ENCODE measurements at places on chromosomes 1 and 21. TPM values are rescaled to one million over a fixed set of nuclear protein-coding genes. Genes with fewer than 3 reads are reported as not detected.

DNA sequence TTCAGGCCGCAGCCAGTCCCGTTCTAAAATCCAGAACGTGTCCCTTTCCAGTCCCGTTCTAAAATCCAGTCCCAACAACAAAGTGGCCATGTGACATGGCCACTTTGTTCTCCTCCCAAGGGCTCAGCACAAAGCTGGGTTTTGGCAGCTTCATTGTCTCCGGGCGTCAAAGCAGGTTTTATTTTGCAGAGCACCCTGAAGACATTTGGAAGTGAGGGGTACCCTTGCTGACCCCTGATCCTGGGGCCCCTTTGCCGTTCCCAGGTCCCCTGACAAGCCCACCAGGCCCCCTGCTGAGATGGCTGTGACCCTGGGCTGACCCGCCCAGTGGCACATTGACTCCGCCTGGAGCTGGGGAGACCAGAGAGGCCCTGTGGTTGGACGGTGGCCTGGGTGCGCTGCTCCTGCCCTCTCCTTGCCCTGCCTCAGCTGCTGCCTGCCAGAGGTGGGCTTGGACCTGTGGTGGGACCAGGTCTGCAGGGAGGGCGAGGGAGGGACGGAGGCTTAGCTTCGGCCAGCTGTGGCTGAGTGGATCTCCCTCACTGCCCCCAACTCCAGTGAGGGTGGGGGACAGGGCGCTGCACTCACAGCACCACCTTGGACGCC, 4.3 kb downstream of the PFKL start:
- no peaks in the 10 kb centered on the region for H3K36me3 ChIP-seq
- H3K27ac ChIP-seq, result no peak overlapping the region
- peaks cover 10% of the 10 kb centered on the region for H3K4me1 ChIP-seq
- DNase-seq, result no peak
- H3K4me3 ChIP-seq, result no peak overlapping the region
- H3K27me3 ChIP-seq, result no peaks in the 10 kb centered on the region

Gene ANXA9
- total RNA-seq, result 2.7 TPM

- H3K27ac ChIP-seq, result no peak overlapping the region
- no peaks in the 10 kb centered on the region for H3K27me3 ChIP-seq
- H3K4me3 ChIP-seq, result no peak overlapping the region
- no peaks in the 10 kb centered on the region for H3K36me3 ChIP-seq
- H3K4me1 ChIP-seq, result no peaks in the 10 kb centered on the region
- DNase-seq, result no peak
Observed at GRCh38 chr1:211932231-211932932, 101.8 kb upstream of the LPGAT1 start.

- DNase-seq, result no peak
- H3K27me3 ChIP-seq, result no peaks in the 10 kb centered on the region
- H3K4me1 ChIP-seq, result no peaks in the 10 kb centered on the region
- H3K36me3 ChIP-seq, result no peaks in the 10 kb centered on the region
- H3K4me3 ChIP-seq, result no peak overlapping the region
- H3K27ac ChIP-seq, result no peak overlapping the region
Observed at GRCh38 chr1:225890346-225891228, 1.6 kb upstream of the LEFTY1 start.

GRCh38 chr21:31363720-31364119, 19.7 kb upstream of the TIAM1 start:
- H3K27ac ChIP-seq, result no peak overlapping the region
- H3K4me1 ChIP-seq, result peaks cover 80% of the 10 kb centered on the region
- H3K36me3 ChIP-seq, result no peaks in the 10 kb centered on the region
- no peak overlapping the region for H3K4me3 ChIP-seq
- DNase-seq, result no peak

Gene OR6F1
- not detected for total RNA-seq

DNA sequence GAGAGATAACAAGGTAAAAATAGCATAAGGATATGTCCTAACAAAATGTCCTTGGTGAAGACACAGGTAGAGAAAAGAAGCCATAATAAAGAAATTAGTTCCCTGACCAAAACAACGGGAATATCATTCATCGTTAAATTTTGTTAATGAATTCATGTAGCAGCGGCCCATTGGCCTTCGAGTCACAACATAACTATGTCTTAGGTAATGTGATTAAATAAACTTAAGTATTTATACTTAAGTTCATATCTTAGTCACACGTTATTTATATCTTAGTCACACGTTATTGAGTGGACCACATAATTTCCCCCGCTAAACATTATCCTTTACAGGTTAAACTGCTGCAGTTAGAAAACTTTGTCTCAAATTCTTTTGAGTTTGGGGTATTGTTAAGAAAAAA, 1.2 kb downstream of the NEXN start:
- no peak overlapping the region for H3K27ac ChIP-seq
- H3K36me3 ChIP-seq, result no peaks in the 10 kb centered on the region
- no peak overlapping the region for H3K4me3 ChIP-seq
- H3K4me1 ChIP-seq, result peaks cover 16% of the 10 kb centered on the region
- no peaks in the 10 kb centered on the region for H3K27me3 ChIP-seq

GRCh38 chr1:17739050-17739449, 16.1 kb upstream of the ACTL8 start:
- H3K4me1 ChIP-seq, result no peaks in the 10 kb centered on the region
- peaks cover 9% of the 10 kb centered on the region for H3K27me3 ChIP-seq
- H3K4me3 ChIP-seq, result no peak overlapping the region
- no peak overlapping the region for H3K27ac ChIP-seq
- no peaks in the 10 kb centered on the region for H3K36me3 ChIP-seq

Gene TEX38
- total RNA-seq, result 0.47 TPM

DNA sequence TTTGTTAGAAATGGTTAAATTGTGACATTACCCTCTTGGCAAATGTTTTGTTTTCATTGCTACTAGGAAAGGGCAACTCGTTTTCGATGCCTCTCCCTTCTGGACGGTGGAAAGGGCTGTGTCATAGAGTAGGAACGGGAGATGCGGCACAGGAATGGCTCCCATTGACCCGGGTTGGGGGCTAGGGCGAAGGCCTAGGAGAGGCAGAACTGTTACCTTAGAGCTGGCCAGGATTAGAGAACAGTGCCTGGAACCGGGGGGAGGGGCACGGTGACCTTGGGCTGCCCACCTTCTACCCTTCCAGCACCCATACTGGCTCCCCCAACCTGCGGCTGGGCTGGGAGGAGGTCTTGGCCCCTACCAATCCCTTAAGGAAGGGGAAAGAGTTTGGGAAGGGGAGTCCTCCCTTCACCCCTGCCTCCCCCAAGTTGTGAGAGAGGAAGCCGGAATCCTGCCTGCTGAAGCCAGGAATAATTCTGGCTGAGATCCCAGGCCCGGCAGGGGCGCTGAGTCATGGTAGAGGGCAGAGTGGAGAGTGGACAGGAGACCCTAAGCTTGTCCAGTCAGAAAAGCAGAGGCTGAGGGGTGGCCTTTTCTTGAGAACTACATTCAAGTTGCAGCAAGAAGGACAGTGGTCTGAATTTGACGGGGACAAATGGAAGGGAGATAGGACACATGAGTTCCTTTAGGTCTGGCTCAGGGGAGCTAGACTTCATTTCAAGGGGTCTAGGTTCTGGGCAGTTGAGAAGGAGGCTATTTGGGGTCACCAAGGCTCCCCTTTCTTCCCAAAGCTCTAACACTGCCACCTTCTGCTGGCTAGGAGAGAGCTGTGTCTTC, 8.2 kb downstream of the LMNA start:
- H3K36me3 ChIP-seq, result no peaks in the 10 kb centered on the region
- H3K4me1 ChIP-seq, result peaks cover 100% of the 10 kb centered on the region
- H3K27me3 ChIP-seq, result no peaks in the 10 kb centered on the region
- DNase-seq, result no peak

Gene SEC16B
- total RNA-seq, result 1.2 TPM

Gene ARMH1
- 3.2 TPM for total RNA-seq

DNA sequence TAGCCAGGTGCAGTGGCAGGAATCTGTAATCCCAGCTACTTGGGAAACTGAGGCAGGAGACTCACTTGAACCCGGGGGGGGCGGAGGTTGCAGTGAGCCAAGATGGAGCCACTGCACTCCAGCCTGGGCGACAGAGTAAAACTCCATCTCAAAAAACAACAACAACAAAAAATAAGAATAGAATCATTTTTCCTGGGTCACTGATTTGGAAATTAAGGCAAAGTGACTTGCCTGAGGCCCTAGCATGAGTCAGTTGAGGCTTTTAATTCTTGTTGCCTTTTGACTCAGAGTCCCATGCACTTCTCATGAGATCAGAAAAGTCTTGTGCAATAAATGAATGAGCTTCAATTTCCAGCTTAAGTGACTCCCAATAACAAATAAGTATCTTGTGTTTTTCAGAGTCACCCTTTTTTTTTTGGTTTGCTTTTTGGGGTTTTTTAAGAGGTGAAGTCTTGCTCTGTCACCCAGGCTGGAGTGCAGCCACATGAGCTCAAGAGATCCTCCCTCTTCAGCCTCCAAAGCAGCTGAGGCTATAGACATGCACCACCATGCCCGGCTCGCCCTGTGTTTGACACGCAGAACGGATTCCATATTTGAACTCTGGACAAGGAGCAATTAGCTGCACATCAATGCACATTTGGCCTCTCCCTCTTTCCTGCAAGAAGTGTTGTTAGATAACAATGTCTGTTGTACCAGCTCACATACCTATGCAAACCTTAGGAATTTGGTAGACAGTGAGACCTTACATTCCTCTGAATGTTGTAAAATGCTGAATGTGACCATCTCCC, 3.4 kb upstream of the PLEKHM2 start:
- no peak overlapping the region for H3K4me3 ChIP-seq
- no peaks in the 10 kb centered on the region for H3K36me3 ChIP-seq
- H3K4me1 ChIP-seq, result peaks cover 55% of the 10 kb centered on the region
- H3K27me3 ChIP-seq, result no peaks in the 10 kb centered on the region
- no peak for DNase-seq

GRCh38 chr1:94528299-94528698, 13.3 kb downstream of the F3 start:
- H3K4me1 ChIP-seq, result peaks cover 23% of the 10 kb centered on the region
- no peak overlapping the region for H3K27ac ChIP-seq
- DNase-seq, result no peak
- peaks cover 35% of the 10 kb centered on the region for H3K36me3 ChIP-seq
- no peaks in the 10 kb centered on the region for H3K27me3 ChIP-seq

DNA sequence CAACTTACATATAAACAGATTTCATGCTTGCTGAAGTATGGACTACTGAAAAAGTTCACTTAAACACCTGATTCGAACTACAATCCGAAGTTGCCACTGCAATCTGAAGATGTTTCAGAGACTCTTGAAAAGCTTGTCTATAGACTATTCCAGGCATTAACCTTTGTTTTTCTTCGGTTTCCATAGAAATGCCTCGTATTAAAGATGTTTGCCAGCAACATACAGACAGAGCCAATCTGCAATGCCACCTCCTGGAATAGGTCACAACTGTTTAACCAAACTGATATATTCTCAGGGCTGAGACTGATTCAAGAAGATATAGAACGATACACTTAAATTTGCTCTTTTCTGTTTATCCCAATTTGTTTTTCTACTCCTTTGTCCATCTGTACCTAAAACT, 28.9 kb upstream of the DMRTB1 start:
- no peak for DNase-seq
- H3K27ac ChIP-seq, result no peak overlapping the region
- no peaks in the 10 kb centered on the region for H3K4me1 ChIP-seq
- H3K36me3 ChIP-seq, result no peaks in the 10 kb centered on the region
- no peak overlapping the region for H3K4me3 ChIP-seq
- no peaks in the 10 kb centered on the region for H3K27me3 ChIP-seq

GRCh38 chr1:234507626-234508387, 28.8 kb upstream of the TARBP1 start:
- H3K27ac ChIP-seq, result no peak overlapping the region
- H3K27me3 ChIP-seq, result no peaks in the 10 kb centered on the region
- H3K4me3 ChIP-seq, result no peak overlapping the region
- no peak for DNase-seq

- no peak for DNase-seq
- H3K27me3 ChIP-seq, result no peaks in the 10 kb centered on the region
- no peak overlapping the region for H3K4me3 ChIP-seq
- H3K4me1 ChIP-seq, result no peaks in the 10 kb centered on the region
- no peaks in the 10 kb centered on the region for H3K36me3 ChIP-seq
- no peak overlapping the region for H3K27ac ChIP-seq
Observed at GRCh38 chr1:234936612-234937389, 191.8 kb downstream of the TOMM20 start.

Gene ZNF683
- not detected for total RNA-seq

DNA sequence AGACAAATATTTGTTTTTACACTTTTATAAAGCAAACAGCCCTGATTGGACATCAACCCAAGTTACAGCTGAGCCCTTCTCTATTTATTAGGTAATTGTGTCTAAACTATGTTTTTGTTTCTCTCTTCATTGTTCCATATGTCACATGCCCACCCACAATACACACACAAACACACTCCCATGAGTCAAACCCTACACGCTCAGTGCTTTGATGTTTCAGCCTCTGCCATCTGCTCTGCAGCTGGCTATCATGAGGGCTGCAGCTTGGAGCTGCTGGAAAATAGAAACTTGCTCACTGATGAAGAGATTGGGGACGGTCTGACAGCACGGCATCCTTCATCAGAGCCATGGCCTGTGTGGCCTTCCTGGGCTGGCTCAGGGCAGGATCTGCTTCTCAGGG, 41.7 kb downstream of the PSMG1 start:
- no peak for DNase-seq
- no peaks in the 10 kb centered on the region for H3K36me3 ChIP-seq
- no peak overlapping the region for H3K27ac ChIP-seq
- no peak overlapping the region for H3K4me3 ChIP-seq
- H3K4me1 ChIP-seq, result peaks cover 11% of the 10 kb centered on the region

DNA sequence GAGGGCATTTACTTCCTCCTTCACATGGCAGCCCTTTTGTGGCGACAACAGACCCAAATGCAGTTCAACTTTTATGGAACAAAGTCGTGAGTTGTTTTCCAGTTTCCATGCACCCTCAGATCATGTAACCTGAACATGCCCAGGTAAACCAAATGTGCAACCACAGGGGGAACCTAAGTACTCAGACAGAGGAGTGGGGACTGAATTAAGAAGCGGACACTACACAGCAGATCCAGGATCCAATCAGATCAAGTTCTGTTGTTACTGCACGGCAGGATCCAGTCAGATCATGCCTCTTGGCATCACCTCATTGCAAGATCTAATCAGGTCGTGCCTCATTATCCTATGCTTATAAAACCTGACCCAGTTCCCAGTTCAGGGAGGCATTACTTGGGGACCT, 115.7 kb downstream of the MATN1 start:
- H3K4me1 ChIP-seq, result no peaks in the 10 kb centered on the region
- DNase-seq, result peak; percentile 12
- H3K27ac ChIP-seq, result no peak overlapping the region
- H3K4me3 ChIP-seq, result no peak overlapping the region
- H3K36me3 ChIP-seq, result no peaks in the 10 kb centered on the region
- no peaks in the 10 kb centered on the region for H3K27me3 ChIP-seq

- H3K4me3 ChIP-seq, result no peak overlapping the region
- peaks cover 16% of the 10 kb centered on the region for H3K36me3 ChIP-seq
- no peak for DNase-seq
Observed at GRCh38 chr1:156198831-156199349, 5.0 kb downstream of the SLC25A44 start.

Gene B3GALT2
- total RNA-seq, result 0.15 TPM

DNA sequence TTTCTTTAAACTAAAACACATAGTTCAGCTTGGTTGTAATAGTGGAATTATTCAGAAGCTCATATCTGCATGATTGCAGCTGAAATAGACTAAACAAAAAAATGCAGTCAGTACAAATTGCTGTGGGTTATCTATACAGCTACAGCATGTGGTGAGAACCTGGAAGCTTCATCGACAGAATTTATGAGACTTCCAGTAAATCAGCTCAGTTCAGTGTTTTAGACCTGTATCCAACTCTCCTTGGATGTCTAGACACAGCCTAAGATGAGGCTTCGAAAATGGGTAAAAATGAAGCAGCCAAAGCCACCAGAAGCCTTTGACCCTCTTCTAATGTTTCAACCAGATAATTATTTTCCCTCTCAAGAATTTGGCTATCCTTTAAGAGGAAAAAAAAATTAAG, 127.1 kb upstream of the C1orf105 start:
- no peaks in the 10 kb centered on the region for H3K36me3 ChIP-seq
- H3K27me3 ChIP-seq, result no peaks in the 10 kb centered on the region
- H3K27ac ChIP-seq, result no peak overlapping the region
- no peaks in the 10 kb centered on the region for H3K4me1 ChIP-seq

Gene CA14
- total RNA-seq, result 0.39 TPM
